ENCODE measurements at places on chromosomes 1 and 21.

DNA sequence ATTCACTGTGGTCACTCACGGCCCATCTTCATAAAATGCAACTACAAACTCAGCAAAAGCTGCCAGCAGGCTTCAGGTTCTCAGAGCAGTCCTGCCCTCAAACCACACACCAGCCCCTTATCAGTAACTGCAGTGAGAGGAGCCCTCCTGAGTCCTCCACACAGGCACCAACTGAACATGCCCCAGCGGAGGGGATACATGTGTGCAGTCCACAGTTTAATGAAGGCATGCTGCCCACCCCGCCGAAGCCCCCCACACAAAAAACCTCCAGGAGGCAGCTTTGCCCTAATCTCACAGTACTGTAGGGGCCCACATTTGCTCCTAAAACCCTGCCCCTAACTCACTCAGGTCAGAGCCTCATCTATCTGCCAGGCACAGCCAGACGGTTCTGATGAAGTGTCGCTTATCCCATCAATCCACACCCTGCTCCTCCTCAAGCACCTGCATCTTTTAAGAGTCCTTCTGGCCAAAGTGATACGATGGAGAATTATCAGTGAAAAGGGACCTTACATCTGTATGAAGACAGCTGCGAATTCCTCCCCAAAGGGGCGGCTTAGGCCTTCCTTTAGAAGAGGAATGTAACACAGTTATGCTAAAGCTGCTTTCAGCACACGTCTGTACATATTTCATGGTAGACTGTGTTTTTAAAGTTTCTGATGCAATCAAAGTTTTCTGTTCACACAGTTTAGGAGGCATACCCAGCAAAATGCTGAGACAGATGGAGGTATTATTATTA lies 3.5 kb downstream of the ABCB10 start:
- no peak for DNase-seq

DNA sequence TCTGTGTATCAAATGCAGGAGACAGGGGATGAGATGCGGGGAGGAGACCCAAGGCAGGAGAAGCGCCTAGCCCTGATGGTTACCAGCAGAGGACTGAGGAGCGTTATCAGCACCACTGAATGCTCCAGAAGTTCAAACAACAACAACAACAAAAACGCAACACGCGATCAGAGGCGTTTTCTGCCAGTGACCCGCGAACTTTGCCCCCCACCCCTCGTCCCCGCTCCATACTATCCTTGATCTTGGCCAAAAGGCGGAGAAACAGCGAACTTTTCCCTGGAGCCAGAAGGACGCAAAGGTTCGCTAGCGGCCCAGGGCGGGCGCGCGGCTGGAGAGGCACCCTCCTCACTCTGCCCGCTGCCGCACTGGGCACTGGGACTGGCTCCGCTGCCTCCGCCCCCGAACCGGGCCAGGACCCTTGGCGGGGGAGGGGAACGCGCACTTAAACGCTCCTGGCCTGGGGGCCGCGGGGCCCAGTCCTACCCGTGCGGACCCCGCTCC lies 699 bp downstream of the ECHDC2 start:
- DNase-seq: no peak

- no peak for DNase-seq
Observed at GRCh38 chr21:17501107-17502006, 11.5 kb upstream of the CXADR start.

- no peak for DNase-seq
Observed at GRCh38 chr21:30979054-30979453, 59.2 kb downstream of the KRTAP19-8 start.

GRCh38 chr1:246907472-246907871 lies 24.3 kb downstream of the AHCTF1 start:
- DNase-seq: no peak

DNA sequence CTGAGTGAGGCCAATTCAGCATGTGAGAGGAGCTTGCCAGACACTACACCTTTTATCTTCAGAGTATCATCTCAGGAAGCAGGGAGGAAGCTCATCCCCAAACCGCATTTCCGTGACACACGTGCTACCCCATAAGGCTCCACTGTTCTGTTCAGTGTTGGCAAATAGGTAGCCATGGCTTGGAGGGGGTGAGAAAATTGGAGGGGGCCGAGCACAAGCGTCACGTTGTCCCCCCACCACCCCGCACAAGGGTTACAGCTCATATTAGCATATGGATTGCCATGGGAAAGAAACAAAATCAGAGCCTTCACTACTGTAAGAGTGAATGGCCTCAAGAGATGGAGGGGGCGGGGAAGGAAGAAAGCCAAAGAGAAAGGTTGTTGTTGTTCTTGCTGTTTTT lies 46.7 kb downstream of the OLIG1 start:
- DNase-seq: no peak

DNA sequence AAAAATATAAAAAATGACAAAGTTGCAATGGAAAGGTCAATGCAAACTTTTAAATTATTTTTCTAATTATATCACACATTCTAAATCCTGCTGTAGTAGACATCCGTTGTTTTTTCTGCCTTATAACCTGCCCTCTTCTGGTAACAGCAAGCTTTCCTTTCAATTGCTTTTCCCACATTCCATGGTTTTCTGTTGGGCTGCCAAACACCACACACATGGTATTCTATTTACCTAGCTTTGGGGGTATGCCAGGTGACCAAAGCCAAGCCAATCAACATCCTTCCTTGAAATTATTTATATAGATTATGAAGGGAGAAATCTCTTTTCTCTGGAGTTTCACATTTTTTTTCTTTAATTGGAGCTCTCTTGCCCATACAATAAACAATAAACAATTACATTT lies 3.4 kb upstream of the LAMC1 start:
- DNase-seq: no peak

DNA sequence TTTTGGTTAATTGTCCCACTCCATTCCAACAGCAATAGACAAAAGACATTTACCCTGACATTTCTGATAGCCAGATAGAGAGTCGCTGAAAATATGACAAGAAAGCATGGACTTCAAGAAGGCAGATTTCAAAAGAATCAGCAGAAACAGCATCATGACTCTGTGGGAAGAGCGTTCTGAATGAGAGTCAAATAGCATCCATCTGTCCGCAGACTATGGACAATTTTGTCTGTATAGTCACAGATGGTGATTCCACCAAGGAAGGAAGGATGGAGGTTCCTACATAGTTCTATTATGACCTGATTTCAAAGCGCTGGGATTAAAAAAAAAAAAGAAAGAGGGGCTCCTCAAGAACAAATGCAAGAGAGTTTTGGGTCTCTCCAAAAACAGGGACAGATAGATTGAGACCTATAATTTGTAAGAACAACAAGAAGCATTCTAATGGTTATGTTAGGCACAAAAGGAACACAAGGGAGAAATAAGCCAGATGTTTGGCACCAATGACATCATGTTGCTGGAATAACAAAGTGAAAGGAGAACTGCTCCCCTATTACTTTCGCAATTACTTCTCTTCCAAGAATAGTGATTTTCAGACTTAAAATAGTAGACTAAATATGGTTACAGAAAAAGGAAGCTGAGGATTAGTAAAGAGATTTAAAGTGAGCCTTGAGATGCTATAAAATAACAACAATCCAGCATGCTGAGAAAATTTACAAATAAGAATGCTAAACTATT lies 28.5 kb downstream of the NIBAN1 start:
- DNase-seq: no peak

DNA sequence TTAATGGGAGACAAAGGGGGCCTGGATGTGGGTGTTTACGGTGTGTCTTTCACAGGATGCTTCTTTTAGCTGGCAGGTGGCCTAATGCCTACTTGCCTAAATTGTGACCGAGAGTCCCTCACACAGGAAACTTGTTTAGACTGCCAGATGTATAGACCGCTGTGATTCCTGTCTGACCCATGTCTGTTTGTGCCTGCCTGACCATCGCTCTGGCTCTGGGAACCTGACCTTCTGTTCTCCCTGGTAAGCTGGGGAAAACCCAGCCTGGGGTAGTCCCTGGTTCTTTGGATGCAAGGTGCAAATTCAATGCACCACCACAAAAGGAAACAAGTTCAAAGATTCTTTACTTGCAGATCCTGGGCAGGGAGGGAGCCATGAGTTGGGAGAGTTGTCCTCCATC lies 68.4 kb downstream of the DMRTA2 start:
- no peak for DNase-seq

DNA sequence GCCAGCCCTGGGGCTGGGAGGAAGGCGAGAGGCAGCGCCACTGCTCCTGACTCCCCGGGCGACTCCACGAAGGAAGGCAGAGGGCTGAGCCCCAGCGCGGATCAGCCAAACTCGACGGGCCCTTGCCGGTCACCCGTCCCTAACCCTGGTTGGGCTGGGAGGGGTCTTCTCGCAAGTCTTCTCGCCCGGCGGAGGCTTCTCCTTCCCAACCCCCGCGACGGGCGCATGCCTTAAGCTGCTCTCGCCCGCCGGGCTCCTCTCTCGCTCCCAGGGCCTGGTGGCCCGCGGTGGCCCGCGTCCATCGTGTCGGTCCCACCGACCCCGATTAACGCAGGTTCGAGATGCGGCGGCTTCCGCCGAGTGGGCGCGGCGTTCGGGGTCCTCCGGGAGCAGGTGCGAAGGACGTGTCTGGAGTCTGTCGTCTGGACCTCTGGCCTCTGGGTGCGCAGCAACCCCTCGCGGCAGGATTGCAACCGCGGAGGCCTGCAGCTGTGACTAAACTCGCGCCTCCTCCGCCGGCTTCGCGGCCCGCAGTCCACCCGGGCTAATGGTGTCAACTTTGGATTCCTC lies 29.0 kb upstream of the PPM1J start:
- DNase-seq: no peak

- peak; percentile 99 for DNase-seq
Observed at GRCh38 chr1:178238722-178239510, 145.0 kb downstream of the RASAL2 start.

GRCh38 chr1:67013573-67013972 lies 40.4 kb downstream of the SLC35D1 start:
- DNase-seq: peak; percentile 20

- DNase-seq: no peak
Observed at GRCh38 chr1:25608488-25609178, 8.0 kb upstream of the MAN1C1 start.

GRCh38 chr21:45477176-45478114 lies 64.8 kb downstream of the SLC19A1 start:
- DNase-seq: no peak

- no peak for DNase-seq
Observed at GRCh38 chr1:205610901-205611466, 20.8 kb downstream of the ELK4 start.

DNA sequence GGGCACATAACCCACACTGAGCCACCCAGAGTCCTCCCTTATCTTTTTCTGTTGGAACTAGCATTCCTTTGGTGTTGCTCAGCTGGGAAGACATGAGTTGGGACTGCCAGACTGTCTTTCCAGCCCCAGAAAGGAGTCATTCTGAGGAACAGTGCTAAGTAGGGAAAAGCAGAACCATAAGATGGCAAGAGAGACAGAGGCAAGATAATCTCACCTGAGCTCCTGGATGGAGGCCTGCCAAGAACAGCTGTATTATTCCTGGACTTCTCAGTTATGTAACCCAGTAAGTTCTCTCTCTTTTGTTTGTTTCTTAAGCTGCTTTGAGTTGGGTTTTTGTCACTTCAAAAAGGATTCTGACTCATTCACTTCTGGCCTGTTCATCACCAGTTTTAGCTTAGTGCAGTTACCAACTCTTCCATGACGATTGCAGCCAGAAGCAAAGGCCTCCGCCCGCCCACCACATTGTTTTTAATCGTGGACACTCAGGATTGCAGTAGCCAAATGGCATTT lies 134.4 kb downstream of the OMA1 start:
- no peak for DNase-seq

GRCh38 chr1:113035086-113035485 lies 37.9 kb upstream of the LRIG2 start:
- DNase-seq: peak; percentile 96

GRCh38 chr1:214120191-214120590 lies 132.4 kb downstream of the PROX1 start:
- no peak for DNase-seq

DNA sequence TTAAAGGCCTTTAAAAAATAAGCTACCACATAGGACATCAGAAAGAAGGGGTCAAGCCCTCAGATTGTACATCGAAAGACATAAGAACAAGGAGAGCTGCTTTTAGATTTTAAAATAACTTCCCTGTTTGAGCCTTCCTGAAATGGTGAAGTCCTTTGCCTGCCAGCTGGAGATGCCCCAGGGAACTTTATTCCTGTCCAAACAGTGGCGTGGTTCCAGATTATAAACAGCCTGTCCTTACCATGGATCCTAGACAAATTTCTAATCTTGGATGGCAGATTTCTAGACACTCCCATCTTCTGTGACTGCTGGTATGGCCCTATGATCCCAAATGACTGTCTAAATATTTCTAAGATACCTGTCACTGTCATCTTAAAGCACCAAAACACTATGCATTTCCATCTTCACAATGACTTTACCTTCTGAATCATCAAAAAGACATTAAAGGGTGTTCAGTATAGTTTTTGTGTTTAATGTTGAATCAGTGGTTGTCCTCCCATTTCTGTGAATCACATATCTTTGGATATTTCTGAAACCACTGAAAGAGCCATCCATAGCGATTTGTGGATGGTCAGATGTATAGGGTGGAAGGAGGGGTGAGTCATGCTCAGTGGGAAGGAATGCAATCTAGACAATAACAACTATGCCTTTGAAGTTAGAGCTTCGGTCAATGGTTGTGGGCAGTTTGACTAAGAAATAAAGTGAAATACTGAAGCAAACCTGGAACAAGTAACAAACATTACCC lies 23.2 kb downstream of the ILDR2 start:
- DNase-seq: peak; percentile 1

GRCh38 chr1:195763907-195764374 lies 844.3 kb downstream of the KCNT2 start:
- no peak for DNase-seq

- no peak for DNase-seq
Observed at GRCh38 chr1:241997401-241997998, 1.4 kb downstream of the MAP1LC3C start.

DNA sequence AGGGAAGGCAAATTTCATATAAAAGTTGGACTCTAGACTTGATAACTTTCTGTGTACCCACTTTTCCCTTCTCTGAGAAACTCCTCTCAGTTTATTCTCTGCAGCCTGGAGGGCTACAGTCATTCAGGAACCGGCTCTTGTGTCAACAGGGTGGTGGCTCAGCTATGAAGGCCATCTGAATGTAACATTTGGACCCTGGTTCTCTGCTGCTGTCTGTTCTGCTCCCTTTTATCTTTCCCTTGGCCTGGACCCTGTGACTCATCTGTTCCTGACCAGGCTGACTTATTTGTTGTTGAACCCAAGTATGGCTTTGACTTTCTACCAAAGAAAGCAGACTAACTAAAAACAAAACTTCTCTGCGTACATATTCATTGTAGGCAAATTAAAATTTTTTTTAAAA lies 75.4 kb downstream of the CENPF start:
- no peak for DNase-seq

- no peak for DNase-seq
Observed at GRCh38 chr1:28401760-28402159, 32.2 kb downstream of the PHACTR4 start.

DNA sequence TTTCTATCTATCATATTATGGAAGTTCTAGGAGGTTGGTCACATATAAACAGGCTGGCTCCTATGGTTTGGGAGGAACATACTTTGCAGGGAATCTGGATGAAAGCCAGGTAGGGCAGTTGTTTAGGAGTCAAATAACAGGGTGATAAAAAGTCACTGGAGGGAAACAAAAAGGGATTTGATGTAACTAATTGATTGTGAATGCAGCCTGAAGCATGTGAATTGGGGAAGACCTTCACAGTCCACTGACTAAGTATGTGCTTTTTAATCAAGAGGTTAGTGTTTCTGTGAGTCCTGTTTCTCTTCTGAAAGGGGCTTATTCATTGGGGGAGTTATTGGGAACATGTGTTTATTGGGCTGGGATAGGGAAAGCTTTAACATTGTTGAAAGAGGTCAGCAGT lies 41.3 kb downstream of the HMCN1 start:
- DNase-seq: no peak

Measured in epithelial cell of prostate (primary cell).